ENCODE measurements at places on chromosomes 2 and 18.

- no peak for DNase-seq
Measured at GRCh38 chr2:201707753-201708152, 9.3 kb upstream of the MPP4 start.

DNA sequence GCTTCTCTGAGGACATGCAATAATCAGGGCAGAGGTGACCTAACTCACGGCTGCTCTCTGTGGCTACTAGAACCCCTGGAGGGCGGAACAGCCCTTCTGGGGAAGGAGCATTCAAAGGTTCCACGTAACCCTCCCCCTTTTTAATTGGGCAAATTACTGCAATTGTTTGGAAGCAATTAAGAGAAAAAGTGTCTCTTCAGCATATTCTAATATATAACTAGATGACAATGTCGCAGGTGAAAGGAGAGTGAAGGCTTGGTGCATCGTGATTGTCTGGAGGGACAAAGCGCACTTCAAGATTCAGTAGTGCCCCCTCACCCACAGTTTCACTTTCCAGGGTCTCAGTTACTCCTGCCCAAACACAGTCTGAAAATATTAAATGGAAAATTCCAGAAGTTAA, 720.8 kb downstream of the DCDC2C start:
- no peak for DNase-seq

DNA sequence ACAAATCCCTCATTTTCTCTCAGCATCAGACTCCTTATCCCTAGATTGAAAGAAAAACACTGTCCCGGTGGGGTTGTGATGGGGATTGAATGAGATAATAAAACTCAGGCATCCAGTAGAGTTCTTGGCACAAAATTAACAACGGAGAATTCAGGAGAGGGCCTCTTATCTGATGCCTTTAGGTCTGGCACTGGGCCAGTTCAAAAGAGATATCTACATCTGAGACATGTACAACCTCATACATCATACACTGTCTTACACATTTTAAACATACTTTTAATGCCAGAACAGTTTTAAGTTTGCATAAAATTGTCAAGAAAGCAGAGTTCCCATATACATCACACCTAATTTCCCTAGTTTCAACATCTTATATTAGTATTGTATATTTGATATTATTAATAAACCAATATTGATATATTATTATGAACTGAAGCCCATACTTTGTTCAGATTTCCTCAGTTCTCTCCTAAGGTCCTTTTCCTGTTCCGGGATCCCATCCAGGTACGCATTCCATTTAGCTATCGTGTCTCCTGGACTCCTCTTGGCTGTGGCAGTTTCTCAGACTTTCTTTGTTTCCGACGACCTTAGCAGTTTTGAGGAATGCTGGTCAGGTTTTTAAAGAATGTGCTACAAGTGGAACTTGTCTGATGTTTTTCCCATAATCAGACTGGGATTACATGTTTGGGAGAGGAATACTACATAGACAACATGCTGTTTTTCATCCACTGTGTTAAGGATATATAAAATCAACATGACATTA, 27.8 kb downstream of the NXPH2 start:
- DNase-seq = no peak

DNA sequence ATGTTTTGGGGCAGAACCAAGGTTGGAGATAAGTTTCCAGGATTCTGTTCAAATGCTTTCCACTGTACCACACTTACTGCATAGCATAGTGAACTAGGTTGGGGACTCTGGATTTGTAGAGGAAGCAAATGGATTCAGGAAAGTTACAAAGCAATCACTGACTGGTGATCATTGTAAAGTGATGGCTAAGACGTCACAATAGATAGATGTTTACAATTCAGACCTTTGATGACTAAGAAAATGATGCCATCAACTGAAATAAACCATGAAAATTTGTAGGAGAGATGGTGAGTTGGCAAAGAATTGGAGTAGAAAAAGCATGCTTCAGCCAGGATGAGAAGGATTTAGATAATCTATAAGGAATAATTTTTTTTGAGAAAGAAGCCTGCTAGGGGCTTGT, 178.0 kb downstream of the UBE2E3 start:
- DNase-seq = no peak

GRCh38 chr2:80363330-80363729, 58.8 kb upstream of the LRRTM1 start:
- DNase-seq = no peak

GRCh38 chr2:126658905-126659561, 3.1 kb downstream of the GYPC start:
- no peak for DNase-seq

DNA sequence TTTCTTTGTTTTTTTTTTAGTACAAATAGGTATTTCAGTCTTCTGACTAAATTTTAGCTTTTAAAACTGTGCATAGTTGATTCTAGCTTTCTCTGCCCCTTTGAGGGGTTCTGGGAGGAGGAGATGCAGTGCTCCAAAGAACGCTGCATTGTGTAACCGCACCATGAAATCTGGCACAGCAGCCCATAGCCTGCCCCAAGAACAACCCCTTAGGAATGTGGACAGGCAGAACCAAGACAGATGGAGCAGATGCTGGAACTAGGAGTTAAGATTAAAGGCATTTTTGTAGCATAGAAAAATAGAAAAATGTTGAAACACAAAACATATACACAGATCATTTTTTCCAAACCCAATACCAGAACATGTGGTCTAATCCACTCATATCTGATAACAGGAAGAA, 187.5 kb downstream of the SCG2 start:
- DNase-seq = no peak

DNA sequence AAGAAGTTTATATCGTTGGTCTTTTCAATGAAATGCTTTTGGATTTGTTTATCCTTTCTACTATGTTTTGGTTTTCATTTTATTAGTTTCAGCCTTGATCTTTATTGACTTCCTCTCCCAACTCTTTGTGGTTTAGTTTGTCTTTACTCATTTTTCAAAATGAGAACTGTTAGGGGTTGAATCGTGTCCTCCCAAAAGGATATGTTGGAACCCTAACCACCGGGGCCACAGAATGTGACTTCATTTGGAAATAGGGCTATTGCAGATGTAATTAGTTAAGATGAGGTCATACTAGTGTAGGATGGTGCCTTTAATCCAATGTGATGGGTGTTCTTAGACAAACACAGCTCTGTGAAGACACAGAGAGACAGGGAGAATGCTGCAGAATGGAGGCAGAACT, 60.4 kb upstream of the IL1R2 start:
- DNase-seq = no peak

DNA sequence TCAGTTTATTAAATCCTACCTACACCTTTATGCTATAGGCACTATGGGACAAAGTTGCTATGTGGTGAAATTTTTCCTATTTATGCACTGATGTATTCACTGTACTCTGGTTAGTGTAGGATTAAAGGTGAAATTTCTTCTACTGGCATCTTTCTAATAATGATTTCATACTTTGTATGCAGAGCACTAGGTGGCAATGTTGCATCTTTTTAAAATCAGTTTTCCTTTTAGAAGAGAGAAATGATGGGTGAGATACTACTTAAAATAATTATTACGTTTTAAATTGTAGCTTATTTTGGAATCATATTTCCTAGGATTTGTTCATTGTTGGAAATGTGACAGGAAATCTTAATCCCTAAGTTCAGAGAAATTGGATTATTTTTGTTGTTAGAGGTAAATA, 150.9 kb downstream of the CD8B2 start:
- DNase-seq = no peak

GRCh38 chr2:134287323-134287722, 33.5 kb downstream of the MGAT5 start:
- DNase-seq = no peak

- no peak for DNase-seq
Measured at GRCh38 chr2:86790676-86791572, at the start of gene CD8A. TSS of gene CD8A (minus strand) at chr2:86790913. CDS start at chr2:86790825, 88 bp downstream.

- no peak for DNase-seq
Measured at GRCh38 chr2:14831458-14831857, 198.9 kb downstream of the LRATD1 start.

- DNase-seq = no peak
Measured at GRCh38 chr18:48962994-48963561, 12.3 kb upstream of the SMAD7 start.
